ENCODE measurements at places on chromosomes 16 and 17.
A peak's percentile ranks its signal among the peaks of the same experiment; 100 is the strongest.

- DNase-seq, result no peak
Measured at GRCh38 chr17:77286641-77287431, 146.1 kb downstream of the SEC14L1 start.

- DNase-seq, result peak; percentile 34
Measured at GRCh38 chr17:5282642-5283217, 646 bp downstream of the RABEP1 start.

DNA sequence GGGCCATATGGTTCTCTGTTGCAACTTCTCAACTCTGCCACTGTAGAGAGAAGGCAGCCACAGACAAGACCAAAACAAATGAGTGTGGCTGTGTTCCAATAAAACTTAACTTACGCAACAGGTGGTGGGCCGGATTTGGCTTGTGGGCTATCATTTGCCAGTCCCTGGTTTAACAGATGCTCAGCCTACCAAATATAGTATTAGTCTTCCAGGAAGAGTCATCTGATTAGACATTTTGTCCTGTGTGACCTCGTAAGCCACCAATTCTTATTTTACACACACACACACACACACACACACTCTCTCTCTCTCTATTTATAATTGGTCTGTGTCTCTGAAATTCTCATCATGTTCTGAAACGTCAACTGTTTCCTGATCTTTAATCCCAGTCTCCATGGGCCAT lies 245.9 kb downstream of the XYLT1 start:
- no peak for DNase-seq

GRCh38 chr16:50539822-50540710 lies 8.1 kb upstream of the NKD1 start:
- DNase-seq, result no peak

DNA sequence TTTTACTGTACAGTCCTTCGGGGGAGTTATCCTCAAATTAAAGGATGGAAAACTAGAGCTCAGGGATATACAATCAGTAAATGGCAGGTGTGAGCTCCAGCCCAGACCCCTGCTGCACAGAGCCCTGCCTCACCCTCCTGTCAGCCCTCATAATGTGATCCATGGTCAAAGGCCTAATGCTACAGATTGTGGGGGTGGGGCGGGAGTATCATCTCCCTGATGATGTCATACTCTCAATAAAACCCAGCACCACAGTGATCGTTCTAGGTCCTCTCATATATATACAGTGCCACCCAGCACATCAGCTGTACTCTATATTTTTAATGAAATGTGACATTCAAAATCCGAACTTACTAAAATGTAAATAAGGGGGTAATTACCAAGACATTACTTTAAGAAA lies 61.5 kb downstream of the SLC39A11 start:
- no peak for DNase-seq

GRCh38 chr17:77690271-77691161 lies 268.0 kb upstream of the TNRC6C start:
- peak; percentile 41 for DNase-seq

GRCh38 chr16:27475561-27475960 lies 73.6 kb downstream of the IL21R start:
- DNase-seq, result no peak

GRCh38 chr16:58789351-58789750 lies 55.2 kb upstream of the GOT2 start:
- no peak for DNase-seq

GRCh38 chr16:50771366-50771765 lies 29.5 kb downstream of the CYLD start:
- no peak for DNase-seq

DNA sequence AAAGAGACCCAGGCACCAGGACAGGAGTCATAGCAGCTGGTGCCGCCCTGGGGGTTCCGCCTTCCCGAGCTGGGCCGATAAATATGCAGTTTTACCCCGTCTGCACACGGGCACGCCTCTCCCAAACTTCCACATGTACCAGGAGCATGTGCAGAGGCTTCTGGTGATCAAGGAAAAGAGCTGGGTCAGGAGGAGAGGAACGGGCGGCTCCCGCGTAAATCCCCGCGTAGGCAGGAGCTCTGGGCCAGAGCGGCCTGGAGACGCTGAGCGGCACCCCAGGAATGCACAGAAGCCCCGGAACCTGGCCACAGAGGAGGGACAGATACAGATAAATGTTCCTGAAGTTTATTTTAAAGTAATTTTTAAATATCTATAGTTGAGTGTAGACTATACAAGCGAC lies 46.6 kb upstream of the METRNL start:
- DNase-seq, result no peak

GRCh38 chr17:73462823-73463222 lies 151.0 kb upstream of the CDC42EP4 start:
- DNase-seq, result no peak

- DNase-seq, result no peak
Measured at GRCh38 chr16:60295451-60295850, 1561.3 kb upstream of the GOT2 start.

DNA sequence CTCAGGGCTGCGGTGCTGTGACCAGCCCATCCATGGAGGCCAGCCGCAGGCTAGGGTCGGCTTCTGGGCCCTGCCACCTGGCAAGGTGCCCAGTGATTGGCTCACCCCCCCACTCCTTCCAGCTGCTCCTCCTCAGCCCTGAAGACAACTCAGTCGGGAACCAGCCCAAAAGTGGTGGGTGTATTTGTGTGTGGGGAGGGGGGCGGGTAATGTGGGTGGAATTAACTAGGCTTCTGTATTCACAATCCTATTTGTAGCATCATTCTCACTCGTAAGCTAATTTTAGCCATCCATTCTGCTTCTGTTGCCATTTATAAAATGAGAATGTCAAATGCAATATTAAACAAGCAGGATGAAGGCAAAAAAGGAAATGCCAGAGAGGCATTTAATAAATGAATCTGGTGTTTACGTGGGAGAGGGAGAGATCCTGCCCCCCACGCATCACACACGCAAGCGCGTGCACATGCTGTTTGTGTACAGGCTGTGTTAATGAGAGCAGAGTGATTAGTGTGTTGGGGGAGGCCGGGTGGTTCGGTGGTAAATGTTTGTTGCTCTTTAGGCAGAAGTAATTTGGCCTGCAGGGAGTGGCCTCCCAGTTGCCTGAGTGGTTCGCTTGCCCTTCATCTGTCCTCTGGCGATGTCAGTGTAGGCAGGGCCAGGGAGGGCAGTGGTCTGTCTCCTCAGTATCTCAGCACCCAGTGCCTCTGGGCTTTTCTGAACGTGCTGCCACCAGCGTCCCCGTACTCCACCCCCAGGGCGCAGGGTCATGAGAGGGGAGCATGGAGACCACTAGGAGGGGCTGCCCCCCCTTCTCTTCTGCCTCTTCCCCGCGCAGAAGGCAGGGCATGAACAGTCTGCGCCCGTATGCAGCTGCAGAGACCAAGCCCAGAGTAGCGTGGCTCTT lies 140.1 kb downstream of the CCDC182 start:
- peak; percentile 11 for DNase-seq

DNA sequence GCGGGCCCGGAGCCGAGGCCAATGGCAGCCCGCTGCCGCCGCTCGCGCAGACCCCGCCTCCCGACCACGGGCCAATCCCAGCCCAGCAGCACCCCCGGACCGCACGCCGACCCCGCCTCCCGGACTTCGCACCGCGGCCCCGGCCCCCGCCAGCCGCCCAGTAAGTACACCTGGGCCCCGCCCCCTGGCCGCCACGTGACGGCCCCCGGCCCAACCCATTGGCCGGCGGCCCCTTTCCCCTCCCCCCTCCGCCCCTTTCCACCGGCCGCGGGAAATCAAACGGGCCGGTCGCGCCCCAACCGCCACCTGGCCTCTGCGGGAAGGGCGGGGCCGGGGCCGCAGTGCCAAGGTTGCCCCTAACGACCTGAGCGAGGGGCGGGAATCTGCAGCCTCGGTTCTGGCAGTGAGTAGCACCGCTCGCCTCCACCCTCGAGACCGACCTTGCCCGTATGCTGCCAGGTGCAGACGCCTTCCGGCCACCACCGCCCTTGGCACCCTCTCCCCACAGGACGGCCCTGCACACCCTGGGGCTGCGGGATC lies at the start of gene YBX2:
TSS of gene YBX2 (minus strand) at position 26 of the 540 bp plus-strand sequence. CDS start 139 bp downstream, outside the sequence.
- peak; percentile 43 for DNase-seq

DNA sequence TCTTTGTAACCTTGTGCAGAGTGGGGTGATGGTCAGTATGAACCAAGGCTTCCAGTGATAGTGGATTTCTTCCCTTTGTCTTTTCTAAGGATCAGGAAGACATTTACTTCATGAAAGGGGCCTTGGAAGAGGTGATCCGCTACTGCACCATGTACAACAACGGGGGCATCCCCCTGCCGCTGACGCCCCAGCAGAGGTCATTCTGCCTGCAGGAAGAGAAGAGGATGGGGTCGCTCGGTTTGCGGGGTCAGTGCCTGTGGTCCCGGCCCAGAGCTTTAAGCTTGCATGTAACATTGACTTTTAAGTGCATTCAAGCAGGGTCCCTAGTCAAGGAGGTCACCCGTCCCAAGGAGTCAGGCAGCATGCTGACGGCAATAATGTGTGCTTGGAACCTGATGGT lies 56.0 kb downstream of the MEAK7 start:
- no peak for DNase-seq

DNA sequence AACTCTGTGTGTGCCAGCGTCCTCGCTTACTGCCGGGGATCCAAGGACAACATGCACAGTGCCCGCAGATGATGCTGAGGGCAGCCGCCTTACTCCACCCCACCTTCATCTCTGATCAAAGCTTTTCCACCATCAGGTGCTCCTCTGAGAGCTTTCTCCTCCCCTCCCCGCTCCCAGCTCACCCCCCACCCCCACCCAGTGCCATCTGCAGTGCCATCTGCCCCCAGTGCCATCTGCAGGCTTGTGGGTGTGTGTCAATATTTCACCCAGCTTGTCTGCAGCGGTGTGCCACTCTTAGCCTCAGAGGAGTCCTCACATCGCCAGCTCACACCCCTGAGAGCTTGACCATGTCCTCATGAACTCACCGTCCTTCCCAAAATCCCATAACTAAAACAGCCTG lies 98.2 kb upstream of the NOL11 start:
- no peak for DNase-seq

DNA sequence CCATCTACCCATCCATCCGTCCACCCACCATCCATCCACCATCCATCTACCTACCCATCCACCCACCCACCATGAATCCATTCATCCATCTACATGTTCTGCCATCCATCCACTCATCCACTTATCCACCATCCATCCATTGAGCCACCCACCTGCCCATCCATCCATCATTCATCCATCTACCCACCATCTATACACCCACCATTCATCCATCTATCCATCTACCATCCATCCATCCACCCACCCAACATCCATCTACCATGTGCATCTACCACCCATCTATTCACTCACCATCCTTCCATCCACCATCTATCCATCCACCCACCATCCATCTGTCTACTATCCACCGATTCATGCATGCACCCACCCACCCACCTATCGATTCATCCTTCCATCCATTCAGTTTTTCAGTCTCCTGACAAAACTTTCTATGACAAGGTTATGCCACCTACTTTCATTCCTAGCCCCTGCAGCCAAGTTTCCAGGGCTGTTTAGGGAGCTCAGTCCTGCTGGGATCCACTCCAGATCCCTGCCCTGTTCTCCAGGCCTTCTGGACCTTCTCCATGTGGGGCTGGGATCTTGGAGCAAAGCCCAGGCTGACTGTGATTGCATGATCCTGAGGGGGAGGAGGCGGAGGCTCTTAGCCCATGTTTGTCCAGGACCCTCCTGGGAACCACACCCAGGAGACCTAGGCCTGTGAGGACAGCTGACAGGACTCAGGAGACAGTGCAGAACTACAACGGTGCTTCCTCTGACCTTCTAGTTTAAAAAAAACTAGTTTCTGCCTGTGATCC lies 27.4 kb downstream of the BCO1 start:
- DNase-seq, result no peak

GRCh38 chr16:64983963-64984362 lies 137.9 kb downstream of the CDH11 start:
- DNase-seq, result no peak

DNA sequence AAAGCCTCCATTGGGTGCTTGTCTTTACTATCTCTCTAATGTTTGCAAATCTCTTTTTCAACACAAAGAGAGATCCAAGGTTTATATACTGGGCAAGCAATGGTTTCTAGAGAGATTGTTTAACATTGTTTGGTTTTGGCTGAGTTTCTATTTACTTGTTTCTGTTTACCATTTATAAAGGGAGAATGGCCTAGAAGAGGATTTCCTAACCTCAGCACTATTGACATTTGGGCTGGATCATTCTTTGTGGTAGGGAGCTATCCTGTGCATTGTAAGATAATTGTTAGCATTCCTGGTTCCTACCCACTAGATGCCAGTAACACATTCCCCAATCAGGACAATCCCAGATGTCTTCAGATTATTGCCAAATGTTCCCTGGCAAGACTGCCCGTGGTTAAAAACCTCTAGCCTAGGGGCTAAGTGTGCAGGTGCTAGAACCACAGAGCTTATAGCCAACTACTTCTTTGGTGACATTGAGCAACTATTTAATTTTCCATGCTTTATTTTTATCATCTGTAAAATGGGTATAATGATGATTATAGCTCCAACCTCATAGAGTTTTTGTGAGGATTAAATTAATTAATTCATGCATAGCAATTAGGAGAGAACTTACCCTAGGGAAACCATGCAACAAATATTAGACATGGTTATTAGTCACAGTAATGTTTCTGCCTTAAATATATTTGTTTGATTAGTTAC lies 413.9 kb upstream of the MAF start:
- no peak for DNase-seq

GRCh38 chr16:11692171-11692570 lies 23.9 kb downstream of the SNN start:
- no peak for DNase-seq

GRCh38 chr17:76243826-76244679 lies 3.8 kb upstream of the RNF157 start:
- DNase-seq, result no peak

GRCh38 chr16:26840691-26841090 lies 226.0 kb upstream of the C16orf82 start:
- DNase-seq, result no peak

Measured in CD4-positive, alpha-beta T cell (primary cell).